Muscle of leg (tissue), 16 donors: ENCODE measurements at places on chromosomes 4 and X. TPM values are rescaled to one million over a fixed set of nuclear protein-coding genes. Genes with fewer than 3 reads are reported as not detected.

GRCh38 chr4:11495291-11495690 is 66.6 kb upstream of the HS3ST1 start:
- H3K4me1 ChIP-seq = no peaks in the 10 kb centered on the region
- no peaks in the 10 kb centered on the region for H3K27me3 ChIP-seq
- no peak overlapping the region for H3K4me3 ChIP-seq

- peak; percentile 22 for DNase-seq
- H3K27ac ChIP-seq = no peak overlapping the region
- H3K4me3 ChIP-seq = no peak overlapping the region
- H3K27me3 ChIP-seq = no peaks in the 10 kb centered on the region
- no peaks in the 10 kb centered on the region for H3K36me3 ChIP-seq
Observed at GRCh38 chr4:163681208-163681821, 186.8 kb downstream of the TMA16 start.

- no peak overlapping the region for H3K4me3 ChIP-seq
- H3K36me3 ChIP-seq = no peaks in the 10 kb centered on the region
- no peaks in the 10 kb centered on the region for H3K27me3 ChIP-seq
- no peak for DNase-seq
- H3K27ac ChIP-seq = no peak overlapping the region
Observed at GRCh38 chr4:171644430-171645057, 168.7 kb upstream of the GALNTL6 start.

DNA sequence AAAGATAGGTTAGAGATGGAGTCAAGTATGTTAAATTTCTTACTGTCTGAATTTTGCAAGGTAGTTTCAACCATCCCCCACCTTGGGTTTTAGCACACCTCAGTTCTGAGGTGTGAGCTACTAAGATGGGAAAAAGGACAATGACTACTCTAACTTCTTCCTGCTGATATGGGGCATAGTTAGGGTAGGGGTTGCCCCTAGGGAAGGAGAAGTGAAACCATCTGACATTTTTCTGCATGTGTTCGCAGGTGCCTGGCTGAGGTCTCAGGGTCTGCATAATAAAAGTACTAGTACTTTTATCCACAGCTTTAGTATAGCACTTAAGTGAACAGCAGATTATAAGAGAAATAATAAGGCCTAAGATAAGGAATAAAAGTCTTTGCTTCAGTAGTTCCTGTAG is 129.5 kb upstream of the CYSLTR1 start:
- DNase-seq = no peak
- no peak overlapping the region for H3K4me3 ChIP-seq
- H3K27me3 ChIP-seq = no peaks in the 10 kb centered on the region
- H3K27ac ChIP-seq = no peak overlapping the region
- no peaks in the 10 kb centered on the region for H3K36me3 ChIP-seq

DNA sequence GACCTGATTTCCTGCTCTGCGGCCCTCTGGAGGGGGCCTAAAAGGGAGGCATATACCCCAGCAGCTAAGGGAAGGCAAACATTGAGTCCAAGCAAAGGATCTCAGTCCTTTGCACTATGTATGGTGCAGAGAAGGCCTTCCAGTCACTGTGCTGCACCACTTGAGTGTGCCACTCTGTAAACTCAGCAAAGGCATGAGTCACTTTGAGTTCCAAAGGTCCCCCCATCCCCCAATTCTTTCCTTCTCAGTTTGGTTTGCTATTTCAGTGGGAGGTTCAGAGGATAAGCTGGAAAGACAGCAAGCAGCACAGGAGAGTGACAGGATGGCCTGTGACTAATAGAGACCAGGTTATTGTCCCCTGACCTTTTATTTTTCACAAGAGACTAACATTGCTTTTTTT is 131.3 kb downstream of the FHDC1 start:
- H3K4me3 ChIP-seq = no peak overlapping the region
- no peaks in the 10 kb centered on the region for H3K36me3 ChIP-seq
- no peak for DNase-seq
- no peaks in the 10 kb centered on the region for H3K4me1 ChIP-seq

- peaks cover 6% of the 10 kb centered on the region for H3K4me1 ChIP-seq
- peak overlapping the region; percentile 60 for H3K27ac ChIP-seq
- no peaks in the 10 kb centered on the region for H3K27me3 ChIP-seq
- no peak overlapping the region for H3K4me3 ChIP-seq
- no peaks in the 10 kb centered on the region for H3K36me3 ChIP-seq
Observed at GRCh38 chr4:91064157-91064853, 937.1 kb downstream of the CCSER1 start.

TRIM60 gene
- total RNA-seq = not detected

DNA sequence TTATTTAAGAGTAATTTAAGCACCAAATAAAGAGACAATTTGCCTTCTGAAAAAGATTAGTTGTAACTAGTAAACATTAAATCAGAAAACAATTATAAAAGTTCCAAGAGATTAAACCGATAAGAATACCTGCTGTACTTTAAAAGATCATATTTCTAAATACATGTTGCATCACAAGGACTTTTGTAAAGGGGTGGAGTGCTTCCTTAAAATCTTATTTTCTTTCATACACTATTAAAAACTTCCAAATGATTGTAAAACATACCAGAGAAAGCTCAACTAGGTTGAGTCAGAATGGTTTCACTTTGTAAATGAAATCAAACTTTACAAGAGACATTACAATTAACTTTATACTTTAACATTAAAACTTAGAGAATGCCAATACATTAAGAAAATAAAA is 41.8 kb downstream of the ACSL4 start:
- DNase-seq = no peak
- peaks cover 6% of the 10 kb centered on the region for H3K27me3 ChIP-seq
- no peaks in the 10 kb centered on the region for H3K36me3 ChIP-seq
- H3K27ac ChIP-seq = no peak overlapping the region

DNA sequence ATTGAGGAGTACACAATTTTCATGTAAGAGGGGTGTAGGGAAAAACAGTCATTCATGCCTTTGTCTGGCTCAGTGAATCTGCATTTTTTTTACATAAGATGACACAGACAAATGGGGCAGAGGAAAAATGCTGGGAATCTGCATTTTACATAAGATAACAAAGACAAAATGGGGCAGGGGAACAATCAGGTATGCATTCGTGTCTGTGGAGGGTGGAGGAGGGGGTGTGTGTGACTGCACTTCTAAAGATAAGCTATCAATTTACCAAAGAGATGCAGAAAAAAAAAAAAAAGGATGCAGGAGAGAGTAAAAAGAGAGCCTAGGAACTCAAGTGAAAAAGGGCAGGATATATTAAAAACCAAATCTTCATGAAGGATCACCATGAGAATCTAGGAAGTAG is 637.4 kb downstream of the ZNF674 start:
- no peaks in the 10 kb centered on the region for H3K4me1 ChIP-seq
- H3K27me3 ChIP-seq = peaks cover 11% of the 10 kb centered on the region
- no peak overlapping the region for H3K27ac ChIP-seq
- no peak overlapping the region for H3K4me3 ChIP-seq

POU4F2 gene
- total RNA-seq = not detected
